ENCODE measurements at places on chromosomes 1 and 21.

GRCh38 chr1:65541161-65541560 lies 120.7 kb downstream of the LEPR start:
- no peak for DNase-seq

DNA sequence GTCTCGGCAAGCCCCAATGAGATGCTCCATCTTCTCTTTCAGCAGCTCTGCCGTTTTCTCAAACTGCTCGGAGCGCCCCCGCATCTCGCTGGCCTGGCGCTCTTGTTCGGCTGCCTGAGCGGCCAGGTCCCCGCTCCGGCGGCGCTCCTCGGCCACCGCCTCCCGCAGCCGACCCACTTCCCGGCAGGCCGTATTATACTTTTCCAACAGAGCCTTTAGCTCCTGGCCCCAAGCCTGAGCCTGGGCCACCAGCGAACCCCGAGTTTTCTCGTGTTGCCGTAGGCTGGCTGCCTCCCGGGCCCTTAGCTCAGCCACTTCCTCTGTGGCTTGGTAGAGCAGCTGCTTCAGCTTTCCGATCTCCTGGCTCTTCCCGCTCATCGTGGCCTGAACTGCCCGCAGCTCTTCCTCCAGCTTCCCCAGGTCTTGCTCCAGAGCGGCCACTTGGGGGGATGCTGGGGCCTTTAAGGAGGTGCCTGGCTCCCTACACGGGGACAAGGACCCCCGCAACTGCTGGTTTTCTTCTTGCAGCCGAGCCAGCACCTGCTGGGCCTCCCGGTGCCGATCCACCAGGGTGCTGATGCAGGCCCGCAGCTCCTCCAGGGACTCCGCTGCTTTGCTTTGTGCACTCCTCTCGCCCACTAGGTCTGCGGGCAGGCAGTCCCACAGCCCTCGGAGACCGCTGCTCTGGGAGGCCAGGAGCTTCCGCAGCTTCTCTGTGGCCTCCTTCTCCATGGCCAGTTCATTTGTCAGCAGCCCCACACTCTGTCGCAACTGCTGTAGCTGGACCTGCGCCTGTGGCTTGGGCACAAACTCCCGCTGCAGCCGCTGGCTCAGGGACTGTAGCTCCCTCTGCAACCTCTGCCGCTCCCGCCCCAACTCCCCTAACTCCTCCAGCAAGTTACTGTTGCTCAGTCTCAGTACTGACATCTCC lies 13.4 kb upstream of the PIAS3 start:
- peak; percentile 20 for DNase-seq

DNA sequence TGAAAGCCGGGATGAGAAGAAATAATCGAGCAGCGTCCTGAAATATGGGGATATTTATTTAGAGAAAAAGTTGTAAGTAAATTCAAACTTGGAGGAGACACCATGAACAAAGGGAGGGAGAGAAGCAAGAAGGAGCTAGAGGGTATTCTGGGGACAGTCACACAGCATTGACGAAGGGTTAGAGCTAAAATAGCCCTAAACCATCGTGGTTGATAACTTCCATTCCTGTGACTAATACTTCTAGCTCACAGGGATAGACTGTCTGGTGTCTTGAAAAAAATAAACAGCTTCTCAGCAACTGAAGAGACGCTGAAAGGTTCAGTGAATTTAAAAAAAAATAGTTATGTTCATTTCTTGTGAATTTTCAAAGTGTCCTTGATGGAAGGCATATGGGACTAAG lies 86.7 kb downstream of the LRRC53 start:
- no peak for DNase-seq

DNA sequence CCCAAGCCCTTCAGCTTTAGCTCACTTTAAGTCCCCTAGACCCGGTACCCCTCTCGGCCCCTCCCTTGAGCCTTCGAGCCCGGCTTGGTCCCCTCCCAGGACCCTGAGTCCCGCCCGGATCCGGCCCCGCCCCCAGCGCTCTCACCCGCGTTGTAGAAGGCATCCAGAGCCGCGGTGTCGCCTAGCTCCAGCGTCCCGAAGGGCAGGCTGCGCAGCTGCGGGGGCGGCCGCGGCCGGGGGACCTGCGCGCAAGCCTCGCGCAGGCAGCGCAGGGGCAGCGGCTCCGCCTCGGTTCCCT lies 699 bp downstream of the MAP3K6 start:
- peak; percentile 50 for DNase-seq

- no peak for DNase-seq
Measured at GRCh38 chr1:151039521-151039920, 3.1 kb downstream of the BNIPL start.

GRCh38 chr1:110203021-110203661 lies 7.0 kb upstream of the KCNC4 start:
- peak; percentile 69 for DNase-seq

GRCh38 chr21:20728691-20729090 lies 269.5 kb upstream of the NCAM2 start:
- no peak for DNase-seq

GRCh38 chr1:28241638-28242241 lies 5.8 kb downstream of the ATP5IF1 start:
- no peak for DNase-seq

GRCh38 chr21:25334046-25334730 lies 273.1 kb downstream of the MRPL39 start:
- DNase-seq = no peak

DNA sequence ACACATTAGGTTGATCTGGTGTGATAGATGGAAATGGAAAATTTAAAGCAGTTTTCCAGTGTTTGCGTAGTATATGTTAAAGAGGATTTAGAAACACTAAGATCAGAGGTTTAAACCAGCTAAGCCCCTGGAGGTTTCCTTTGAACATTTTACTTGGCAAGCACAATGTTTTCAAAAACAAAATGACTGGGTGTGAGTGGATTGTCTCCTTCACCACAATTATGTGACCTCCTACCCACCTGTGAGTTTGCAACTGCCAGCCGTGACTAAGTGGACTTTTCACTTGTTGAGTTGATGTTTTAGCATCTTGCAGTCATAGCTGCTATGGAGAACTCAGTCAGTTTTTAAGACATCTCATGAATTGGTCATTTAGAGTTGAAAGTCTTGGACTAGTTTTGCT lies 4.7 kb downstream of the CCDC190 start:
- no peak for DNase-seq

- no peak for DNase-seq
Measured at GRCh38 chr1:214496126-214496525, 55.3 kb downstream of the PTPN14 start.

DNA sequence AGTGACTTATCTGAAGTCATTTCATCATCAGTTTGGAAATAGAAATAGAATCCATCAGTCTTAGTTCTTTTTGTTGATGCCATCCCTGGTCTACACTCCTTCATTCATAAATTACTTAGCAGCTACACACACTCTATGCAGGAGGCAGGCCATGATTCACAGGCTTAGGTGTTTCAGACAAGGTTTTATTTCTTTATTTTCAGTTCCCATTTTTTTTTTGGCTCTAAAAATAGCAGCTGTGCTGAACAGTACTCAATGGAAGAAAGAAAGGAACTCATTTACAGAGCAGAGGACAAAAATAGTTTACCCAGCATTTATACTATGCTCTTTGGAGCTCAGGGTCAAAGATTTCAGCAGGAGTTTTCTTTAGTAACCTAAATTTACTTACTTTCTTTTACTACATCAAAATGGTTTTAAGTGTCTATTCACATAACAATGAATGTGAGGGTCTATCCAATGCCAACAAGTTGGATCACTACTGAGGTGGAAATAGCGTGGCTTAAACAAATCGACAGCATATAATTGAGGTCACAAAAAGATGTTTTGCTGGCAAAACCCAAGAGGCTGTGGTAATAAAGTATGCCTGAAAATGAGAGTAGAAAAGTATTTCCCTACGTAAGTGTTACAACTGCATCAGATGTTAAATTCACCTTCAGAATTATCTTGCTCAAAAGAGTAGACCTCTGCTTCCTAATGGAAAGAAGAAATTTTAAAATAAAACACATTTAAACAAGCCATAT lies 7.7 kb downstream of the KRTAP19-8 start:
- DNase-seq = no peak

DNA sequence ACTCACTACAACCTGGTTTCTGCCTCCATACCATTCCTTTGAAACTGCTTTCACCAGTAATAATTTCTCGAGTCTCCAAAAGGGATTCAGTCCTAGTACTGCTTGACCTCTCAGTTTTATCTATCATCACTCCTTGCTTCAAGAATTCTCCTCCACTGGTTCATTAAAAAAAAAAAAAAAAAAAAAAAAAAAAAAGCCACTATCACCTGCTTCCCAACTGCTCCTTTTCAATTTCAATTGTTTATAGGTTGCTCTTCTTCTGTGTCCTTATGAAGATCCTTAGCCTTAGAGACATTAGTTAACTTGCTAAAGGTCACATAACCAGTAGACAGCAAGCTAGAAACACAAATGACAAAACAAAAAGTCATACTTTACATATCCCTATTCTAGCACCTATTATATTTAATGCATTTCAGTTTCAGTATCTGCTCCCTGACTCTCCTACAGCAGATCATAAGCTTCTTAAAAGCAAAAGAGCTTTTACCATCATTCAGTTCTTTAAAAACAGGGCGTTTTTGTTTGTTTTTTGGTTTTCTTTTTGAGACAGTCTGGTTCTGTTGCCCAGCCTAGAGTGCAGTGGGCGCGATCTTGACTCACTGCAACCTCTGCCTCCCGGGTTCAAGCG lies 7.1 kb downstream of the NRDC start:
- DNase-seq = no peak

GRCh38 chr21:37463083-37463801 lies 96.7 kb downstream of the DYRK1A start:
- peak; percentile 35 for DNase-seq

DNA sequence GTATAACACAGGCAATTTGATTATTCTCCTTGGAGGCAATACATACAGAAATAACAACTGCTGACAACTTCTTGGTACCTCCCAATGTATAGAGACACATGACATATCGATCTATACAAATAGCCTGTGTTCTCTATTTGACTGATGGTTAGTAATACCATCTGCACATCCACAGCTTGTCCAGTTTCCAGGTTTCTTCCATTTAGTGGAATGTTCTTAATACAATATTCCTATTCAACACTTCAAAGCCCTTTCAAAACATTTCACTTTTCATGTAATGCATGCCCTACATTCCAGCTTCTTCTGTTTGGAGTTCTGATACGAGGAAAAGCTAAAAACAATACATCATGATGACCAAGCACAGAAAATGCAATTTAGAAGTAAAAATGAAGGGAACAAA lies 37.0 kb upstream of the GORAB start:
- no peak for DNase-seq

DNA sequence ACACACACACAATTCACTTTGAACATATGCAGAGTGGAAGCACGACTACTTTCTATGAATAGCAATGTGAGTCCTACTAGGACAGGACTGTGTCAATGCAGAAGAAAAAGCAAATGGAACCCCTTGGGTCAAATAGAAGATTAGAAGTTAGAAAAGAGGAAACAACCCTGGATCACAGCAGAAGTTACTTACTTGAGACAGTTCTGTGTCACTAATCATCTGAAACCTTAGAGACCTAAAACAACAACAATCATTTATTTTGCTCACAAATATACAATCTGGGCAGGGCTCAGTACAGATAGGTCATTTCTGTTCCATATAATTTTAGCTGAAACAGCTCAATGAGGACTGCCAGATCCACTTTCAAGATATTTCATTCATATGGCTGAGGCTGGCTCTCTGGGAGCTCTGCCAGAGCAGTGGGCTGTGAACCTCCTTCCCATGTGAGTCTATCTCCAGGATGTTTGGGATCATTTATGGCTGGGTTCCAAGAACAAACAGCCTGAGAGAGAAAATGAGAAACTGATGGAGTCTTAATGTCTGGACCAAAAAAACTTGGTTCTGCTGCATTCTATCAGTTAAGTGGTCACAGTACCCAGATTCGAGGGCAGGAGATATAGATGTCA lies 42.5 kb upstream of the IL10 start:
- DNase-seq = no peak

GRCh38 chr1:225674381-225674780 lies 21.5 kb upstream of the ENAH start:
- no peak for DNase-seq

- no peak for DNase-seq
Measured at GRCh38 chr1:234537236-234537635, 58.3 kb upstream of the TARBP1 start.

DNA sequence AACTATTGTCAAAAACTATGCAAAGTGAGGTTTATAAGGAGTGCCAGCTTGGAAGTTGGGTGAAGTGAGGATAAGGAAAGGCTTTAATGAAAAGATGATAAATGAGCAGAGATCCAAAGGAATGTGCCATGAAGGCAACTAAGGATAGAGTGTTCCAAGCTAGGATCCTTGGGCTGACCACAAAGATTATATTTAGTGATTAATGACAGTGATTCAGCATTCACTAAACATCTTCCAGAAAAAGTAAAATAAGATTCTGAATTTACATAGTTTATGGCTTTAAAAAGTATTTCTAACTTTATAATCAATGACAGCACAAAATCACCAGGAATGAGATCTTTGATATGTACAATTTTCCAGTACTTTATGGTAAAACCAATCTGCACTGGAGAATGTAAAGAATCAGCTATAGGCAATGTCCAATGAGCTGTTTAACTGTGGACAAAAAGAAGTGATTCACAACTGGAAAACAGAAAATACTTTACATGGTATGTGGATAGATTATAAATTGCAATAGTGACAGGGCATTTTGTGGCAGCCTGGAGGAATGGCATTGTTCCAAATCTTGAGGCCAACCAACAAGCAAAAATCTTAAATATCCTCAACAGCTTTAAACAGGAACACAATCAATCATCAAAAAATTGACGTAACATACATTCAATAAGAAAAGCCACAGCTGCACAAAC lies 91.2 kb upstream of the KCTD3 start:
- no peak for DNase-seq

DNA sequence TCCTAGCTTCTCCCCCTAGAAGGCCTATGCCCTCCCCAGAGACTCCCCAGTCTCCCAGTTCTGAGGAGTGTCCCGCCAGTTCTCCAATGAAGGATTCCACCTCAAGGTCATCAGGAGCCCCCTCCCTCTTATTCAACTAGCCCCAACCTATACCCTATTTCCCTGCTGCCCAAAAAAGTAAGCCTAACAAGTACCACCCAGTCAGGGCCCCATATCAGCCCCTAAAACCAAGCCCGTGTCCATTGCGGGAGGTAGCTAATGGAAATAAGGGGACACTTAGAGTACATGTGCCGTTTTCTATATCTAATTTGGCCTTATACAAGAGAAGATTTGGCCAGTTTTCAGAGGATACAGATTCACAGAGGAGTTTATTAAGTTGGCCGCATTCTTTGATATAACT lies 416.2 kb downstream of the MATN1 start:
- DNase-seq = no peak

DNA sequence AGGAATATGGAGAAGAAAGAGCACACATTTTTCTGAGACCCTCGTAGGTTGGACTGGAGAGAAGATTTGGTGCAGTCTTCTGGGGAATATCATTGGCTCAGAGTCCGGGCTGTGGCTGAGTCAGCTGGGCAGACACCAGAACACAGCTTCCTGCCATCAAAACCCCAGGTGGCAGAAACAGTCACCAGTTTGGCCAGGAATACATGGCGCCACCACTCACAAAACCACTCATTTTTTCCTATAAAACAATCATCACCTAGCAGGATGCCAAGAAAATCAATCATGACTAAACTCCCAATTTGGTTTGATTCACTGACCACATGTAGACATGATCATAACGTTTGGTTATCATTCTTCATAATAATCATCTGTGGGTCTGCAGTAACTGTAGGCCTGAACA lies 178.1 kb upstream of the PBX1 start:
- DNase-seq = no peak

- DNase-seq = peak; percentile 7
Measured at GRCh38 chr1:247906504-247907047, 11.2 kb downstream of the OR2W3 start.

GRCh38 chr1:39158327-39159086 lies 46.0 kb upstream of the MACF1 start:
- DNase-seq = no peak

All from central memory CD4-positive, alpha-beta T cell (primary cell).